Type B pancreatic cell (in vitro differentiated cells): ENCODE measurements at places on chromosomes 2 and 18.

GRCh38 chr18:63784787-63785452 is 9.7 kb downstream of the SERPINB7 start:
- DNase-seq: no peak

GRCh38 chr2:62705859-62706720 is 577 bp downstream of the EHBP1 start:
- peak; percentile 75 for DNase-seq

DNA sequence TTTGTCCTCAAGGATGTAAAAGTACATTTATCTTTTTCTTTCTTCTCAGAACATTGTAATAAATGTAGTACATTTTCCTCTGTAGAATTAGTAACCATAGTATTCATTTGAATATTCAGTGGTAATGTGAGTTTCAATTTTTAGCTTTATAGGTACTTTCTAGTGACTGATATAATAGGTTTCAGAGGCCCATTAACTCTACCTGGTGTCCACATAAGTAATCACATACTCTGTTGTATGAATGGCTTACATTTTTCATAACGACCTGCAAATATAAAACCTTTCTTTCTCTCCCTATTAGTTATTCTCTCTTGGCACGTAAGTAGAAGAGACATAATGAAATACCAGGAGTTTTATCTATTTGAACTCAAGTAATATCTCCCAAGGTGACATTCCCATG is 1017.6 kb downstream of the DPP10 start:
- DNase-seq: no peak

DNA sequence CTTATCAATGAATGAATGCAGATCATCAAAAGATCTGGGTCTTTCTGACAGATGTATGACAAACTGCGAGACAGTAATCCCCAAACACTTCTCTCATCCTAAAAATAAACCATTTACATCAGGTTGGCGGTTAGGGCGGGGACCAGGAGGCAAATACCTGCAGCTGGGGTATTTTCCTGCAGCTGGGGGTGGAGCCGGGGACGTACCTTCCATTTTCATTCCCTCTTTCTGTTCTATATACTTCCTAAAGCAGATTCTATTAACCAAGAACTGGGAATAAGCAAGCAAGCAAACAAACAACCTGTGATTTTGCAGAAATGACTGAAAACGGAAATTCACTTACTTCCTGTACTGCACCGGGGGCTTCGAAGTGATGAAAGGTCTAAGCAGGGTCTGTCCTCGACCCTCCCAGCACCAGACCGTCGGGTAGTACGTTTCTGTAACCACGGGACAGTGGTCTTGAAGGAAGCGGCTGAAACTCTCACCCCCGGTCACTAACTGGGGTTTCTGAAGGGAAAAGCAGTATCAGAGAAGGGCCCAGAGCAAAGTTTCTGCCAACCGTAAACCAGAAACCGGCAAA is 1.2 kb downstream of the ABHD3 start:
- no peak for DNase-seq

DNA sequence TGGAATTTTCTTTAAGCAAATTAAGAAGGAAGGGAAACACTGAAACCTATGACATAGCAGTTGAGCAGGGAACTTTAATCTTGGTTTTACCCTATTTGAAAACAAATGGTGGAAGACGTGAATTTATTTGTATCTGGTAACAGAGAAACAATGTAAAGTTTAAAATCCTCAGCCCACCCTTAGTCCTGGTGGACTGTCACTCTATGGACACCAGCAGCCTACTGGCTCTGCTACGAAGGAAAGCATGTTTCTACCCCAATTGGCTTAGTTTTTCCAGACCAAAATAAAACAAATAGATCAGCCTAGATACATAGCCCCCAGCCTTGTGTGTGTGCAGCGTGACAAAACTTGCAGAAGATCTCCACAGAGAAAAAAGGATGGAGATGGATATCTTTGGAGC is 7.4 kb downstream of the ZEB2 start:
- no peak for DNase-seq

- no peak for DNase-seq
Measured at GRCh38 chr2:130954873-130955272, 118.2 kb downstream of the ARHGEF4 start.

- DNase-seq: no peak
Measured at GRCh38 chr2:203734276-203734983, 28.0 kb downstream of the CD28 start.

DNA sequence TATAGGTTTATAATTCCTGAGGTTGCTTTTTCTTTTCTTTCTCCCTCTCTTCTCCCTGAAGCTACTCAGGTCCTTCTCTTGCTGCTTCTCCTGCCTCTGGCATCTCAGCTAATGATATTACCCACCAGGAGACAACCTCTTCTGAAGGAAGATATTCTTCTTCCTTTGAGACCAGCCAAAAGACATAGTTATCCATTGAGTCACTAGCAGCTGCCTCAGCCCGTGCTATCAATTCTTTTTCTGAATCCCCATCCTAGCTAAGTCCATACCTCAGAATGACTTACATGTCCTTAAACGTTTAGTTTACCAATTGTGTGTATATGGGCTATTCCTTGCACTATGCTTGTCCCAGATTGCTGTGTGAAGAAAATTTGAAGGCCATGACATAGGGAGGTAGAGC is 25.0 kb upstream of the RNF103 start:
- DNase-seq: no peak

DNA sequence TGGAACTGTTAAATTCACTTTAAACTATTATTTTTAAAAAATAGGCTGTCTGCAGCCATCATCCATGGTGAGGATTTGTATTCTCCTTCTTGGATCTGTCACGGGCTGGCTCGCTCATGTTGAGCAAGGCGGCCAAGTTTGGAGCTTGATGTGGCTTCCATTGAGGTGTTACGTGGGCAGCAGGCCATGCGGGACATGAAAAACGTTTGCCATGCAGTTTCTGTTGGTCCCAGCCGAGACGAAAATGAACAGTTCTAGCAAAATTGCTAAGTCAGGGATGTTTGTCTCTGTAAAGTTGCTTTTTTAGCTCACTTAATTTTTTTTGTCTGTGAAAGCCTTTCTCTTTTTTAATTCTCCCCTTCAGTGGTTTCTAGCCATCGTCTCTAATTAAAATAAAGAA is 70.2 kb upstream of the MGAT5 start:
- no peak for DNase-seq
